ENCODE measurements at places on chromosomes 7 and 10.

DNA sequence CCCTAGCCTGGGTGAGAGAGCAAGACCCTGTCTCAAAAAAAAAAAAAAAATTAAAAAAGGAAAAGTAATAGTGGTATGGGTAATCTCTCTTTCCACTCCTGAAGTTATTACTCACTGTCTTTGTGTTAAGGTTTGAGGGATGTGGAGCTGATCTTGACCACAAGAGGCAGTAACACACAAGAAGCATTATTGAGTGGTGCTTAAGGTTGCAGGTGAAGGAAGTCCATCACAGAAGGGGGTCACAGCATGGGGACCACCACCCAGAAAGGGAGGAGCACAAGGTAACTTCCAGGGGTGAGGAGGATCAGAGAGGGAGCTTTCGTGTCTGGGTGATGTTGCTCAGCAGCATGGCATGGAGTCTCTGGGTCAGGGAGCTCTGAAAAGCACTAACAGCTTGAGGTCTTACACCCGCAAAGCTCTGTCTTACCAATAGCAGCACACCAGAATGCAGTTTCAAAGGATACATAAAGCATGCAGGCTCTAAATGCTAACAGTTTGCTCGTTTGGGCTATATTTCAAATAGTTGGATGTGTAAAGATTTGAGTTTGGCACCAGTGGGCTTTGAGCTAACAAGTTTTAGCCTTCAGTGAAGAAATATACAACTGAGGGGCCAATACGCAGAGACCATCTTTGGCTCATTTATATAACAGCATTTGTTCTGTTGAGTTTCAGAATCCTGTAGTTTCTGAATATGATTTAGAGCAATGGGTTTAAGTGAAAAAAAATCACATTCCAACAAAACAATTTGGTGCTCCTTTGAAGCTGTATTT is 100.4 kb upstream of the DNAJC1 start:
- DNase-seq, result no peak

DNA sequence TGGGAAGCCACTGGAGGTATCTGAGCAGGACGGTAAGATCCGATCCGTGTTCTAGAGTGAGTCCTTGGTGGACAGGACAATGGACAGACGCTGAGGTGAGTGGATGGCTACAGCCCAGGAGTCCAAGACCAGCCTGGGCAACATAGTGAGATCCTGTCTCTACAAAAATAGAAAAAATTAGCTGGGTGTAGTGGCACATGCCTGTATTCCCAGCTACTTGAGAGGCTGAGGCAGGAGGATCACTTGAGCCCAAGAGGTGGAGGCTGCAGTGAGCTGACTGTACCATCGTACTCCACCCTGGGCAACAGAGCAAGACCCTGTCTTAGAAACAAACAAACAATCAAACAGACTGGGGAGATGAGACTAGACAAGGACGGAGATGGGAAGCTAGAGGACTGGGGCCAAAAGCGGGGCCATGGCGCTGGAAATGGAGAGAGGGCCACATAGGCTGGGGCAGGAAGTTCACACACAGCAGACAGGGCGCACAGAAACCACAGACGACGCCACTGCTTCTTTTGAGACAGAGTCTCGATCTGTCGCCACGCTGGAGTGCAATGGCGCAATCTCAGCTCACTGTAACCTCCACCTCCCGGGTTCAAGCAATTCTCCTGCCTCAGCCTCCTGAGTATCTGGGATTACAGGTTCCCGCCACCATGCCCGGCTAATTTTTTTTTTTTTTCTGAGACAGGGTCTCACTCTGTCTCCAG is 24.7 kb downstream of the DAGLB start:
- DNase-seq, result no peak

GRCh38 chr10:43111101-43111500 is 27.1 kb upstream of the CSGALNACT2 start:
- DNase-seq, result no peak

DNA sequence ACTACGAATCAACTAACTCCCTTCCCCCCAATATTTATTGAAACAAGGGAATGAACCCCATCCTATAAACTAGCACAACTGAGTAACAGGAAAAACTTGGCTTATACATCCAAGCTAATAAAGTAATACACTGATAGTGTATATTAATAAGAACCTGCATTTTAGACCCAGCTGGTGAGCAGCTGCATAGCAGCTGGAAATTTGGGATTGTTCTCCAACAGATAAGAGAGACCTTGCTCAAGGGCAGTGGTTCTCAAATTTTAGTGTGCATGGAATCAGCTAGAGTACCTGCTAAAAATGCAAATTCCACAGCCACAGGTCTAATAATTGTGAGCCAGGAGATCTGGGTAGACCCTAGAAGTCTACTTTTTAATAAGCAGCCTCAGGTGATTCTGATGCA is 384.7 kb upstream of the HPS1 start:
- DNase-seq, result no peak

DNA sequence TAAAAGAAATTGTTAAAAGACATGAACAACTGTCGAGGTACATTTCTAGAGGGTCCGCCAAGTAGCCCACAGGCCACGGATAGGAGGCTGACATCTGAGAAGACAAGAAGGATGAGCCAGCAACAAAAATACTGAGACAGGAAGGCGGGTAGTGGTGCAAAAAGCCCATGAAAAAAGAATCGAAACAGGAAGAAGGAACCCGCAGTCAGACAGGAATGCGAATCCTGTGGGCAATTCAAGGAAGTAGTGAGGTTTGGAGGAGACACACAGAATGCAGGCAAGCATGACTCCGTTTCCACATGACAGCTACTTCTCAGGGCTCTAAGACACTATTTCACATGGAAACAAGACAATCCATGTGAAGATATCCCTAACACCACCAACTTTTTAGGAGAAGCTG is 125.2 kb downstream of the DOCK4 start:
- DNase-seq, result no peak

Measured in stimulated activated CD4-positive, alpha-beta T cell treated with anti-CD3 and anti-CD28 coated beads, Interleukin-12 subunit alpha, Interleukin-12 subunit beta, amount 100 ng/mL, for 48 hours (primary cell).